CD4-positive, alpha-beta memory T cell (primary cell): ENCODE measurements at places on chromosomes 7 and 10. TPM values are rescaled to one million over a fixed set of nuclear protein-coding genes. Genes with fewer than 3 reads are reported as not detected.

Gene GPC2
- polyA plus RNA-seq, result 0.73 TPM

Gene CYP3A7
- 0.07 TPM for polyA plus RNA-seq

Gene CYP2C18
- polyA plus RNA-seq, result not detected

Gene ASZ1
- polyA plus RNA-seq, result not detected

Gene COL17A1
- not detected for polyA plus RNA-seq

Gene HMX3
- polyA plus RNA-seq, result not detected

Gene PRXL2A
- 3.8 TPM for polyA plus RNA-seq

Gene MNX1
- polyA plus RNA-seq, result not detected

Gene LIPM
- polyA plus RNA-seq, result not detected

Gene SFMBT2
- 1.7 TPM for polyA plus RNA-seq

Gene MRC1
- 0.07 TPM for polyA plus RNA-seq

Gene YAE1
- polyA plus RNA-seq, result 13.1 TPM

Gene SFRP4
- not detected for polyA plus RNA-seq

Gene FANK1
- polyA plus RNA-seq, result not detected

Gene NRG3
- not detected for polyA plus RNA-seq

Gene ASB10
- polyA plus RNA-seq, result not detected

Gene NUTM2E
- polyA plus RNA-seq, result not detected

Gene SPDYE6
- 0.14 TPM for polyA plus RNA-seq

Gene LRIT1
- polyA plus RNA-seq, result not detected

Gene TDRD1
- polyA plus RNA-seq, result not detected

Gene RBP4
- polyA plus RNA-seq, result not detected

Gene GFRA1
- not detected for polyA plus RNA-seq

Gene LRRTM3
- not detected for polyA plus RNA-seq

Gene AKR1C8
- polyA plus RNA-seq, result not detected

Gene VIPR2
- polyA plus RNA-seq, result not detected

Gene GPR15LG
- not detected for polyA plus RNA-seq

Gene ALDH18A1
- polyA plus RNA-seq, result 52.8 TPM

Gene MYPN
- not detected for polyA plus RNA-seq

Gene GRM8
- polyA plus RNA-seq, result not detected

Gene ERVW-1
- polyA plus RNA-seq, result not detected

Gene IRF5
- 27.8 TPM for polyA plus RNA-seq

Gene SHOC2
- polyA plus RNA-seq, result 49.8 TPM

Gene HNRNPF
- polyA plus RNA-seq, result 296 TPM

Gene TYW1B
- 0.30 TPM for polyA plus RNA-seq

Gene SPAG6
- not detected for polyA plus RNA-seq

Gene LLCFC1
- polyA plus RNA-seq, result not detected

Gene PPP1R3C
- not detected for polyA plus RNA-seq

Gene MLLT10
- 5.2 TPM for polyA plus RNA-seq

Gene RAPGEF5
- not detected for polyA plus RNA-seq

Gene TCERG1L
- polyA plus RNA-seq, result not detected

Gene TTYH3
- polyA plus RNA-seq, result 1.3 TPM

Gene SDK1
- not detected for polyA plus RNA-seq

Gene HGF
- polyA plus RNA-seq, result not detected

Gene HOXA7
- polyA plus RNA-seq, result not detected

Gene OR2A5
- not detected for polyA plus RNA-seq

Gene CALML3
- not detected for polyA plus RNA-seq

Gene TSPAN33
- 6.3 TPM for polyA plus RNA-seq

Gene PRRT4
- polyA plus RNA-seq, result 0.16 TPM

Gene GRK5
- 7.6 TPM for polyA plus RNA-seq

Gene IGFBP1
- not detected for polyA plus RNA-seq

Gene LDB3
- polyA plus RNA-seq, result not detected

Gene LEP
- not detected for polyA plus RNA-seq

Gene CFAP70
- polyA plus RNA-seq, result 0.82 TPM

Gene HPSE2
- polyA plus RNA-seq, result 0.09 TPM

Gene CUEDC2
- 52.0 TPM for polyA plus RNA-seq
